ENCODE measurements at places on chromosomes 2 and 18.

- DNase-seq: no peak
Observed at GRCh38 chr2:26615336-26615859, 25.8 kb downstream of the CIB4 start.

- peak; percentile 91 for DNase-seq
Observed at GRCh38 chr2:96260387-96261260, 5.2 kb downstream of the TMEM127 start.

- peak; percentile 26 for DNase-seq
Observed at GRCh38 chr2:18435426-18436037, 124.9 kb downstream of the RDH14 start.

GRCh38 chr2:105875241-105875640 lies 130.5 kb downstream of the NCK2 start:
- no peak for DNase-seq

GRCh38 chr2:172986040-172986439 lies 89.6 kb upstream of the MAP3K20 start:
- DNase-seq: no peak

DNA sequence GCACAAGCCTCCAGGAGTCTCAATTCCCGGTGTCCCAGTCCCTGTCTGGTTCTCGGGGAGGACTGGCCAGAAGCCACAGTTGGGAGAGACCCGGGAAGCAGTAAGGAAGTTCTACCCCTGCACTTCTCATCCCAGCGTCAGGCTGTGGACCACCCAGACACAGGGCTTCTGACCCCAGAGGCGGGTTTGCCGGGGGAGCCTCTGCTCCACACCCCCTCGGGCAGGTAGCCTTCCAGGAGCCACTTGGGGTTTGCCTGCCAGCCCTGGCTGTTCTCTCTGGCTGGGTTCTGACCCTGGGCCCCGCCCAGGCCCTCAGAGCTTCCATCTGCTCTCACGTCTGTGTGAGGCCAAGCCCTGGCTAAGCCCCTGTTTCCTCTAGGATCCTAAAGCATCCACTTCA lies 94.4 kb upstream of the GPC1 start:
- DNase-seq: peak; percentile 84

DNA sequence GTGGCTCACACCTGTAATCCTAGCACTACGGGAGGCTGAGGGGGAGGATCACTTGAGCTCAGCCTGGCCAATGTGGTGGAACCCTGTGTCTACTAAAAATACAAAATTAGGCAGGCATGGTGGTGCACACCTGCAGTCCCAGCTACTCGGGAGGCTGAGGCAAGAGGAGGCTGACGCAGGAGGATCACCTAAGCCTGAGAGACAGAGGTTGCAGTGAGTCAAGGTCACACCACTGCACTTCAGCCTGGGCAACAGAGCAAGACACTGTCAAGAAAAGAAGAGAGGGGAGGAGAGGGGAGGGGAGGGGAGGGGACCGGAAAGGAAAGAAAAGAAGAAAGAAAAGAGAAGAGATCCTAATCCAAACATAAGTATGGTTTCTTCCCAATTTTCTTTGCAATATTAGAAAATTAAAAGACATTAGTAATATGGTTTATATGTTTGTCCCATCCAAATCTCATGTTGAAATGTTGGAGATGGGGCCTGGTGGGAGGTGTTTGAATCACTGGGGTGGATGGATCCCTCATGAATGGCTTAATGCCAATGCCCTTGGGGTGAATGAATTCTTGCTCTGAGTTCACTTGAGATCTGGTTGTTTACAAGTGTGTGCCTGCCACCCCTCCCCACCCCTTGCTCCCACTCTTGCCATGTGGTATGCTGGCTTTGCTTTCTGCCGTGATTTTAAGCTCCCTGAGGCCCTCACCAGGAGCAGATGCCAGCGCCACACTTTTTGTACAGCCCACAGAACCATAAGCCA lies 50.7 kb downstream of the TRIP12 start:
- no peak for DNase-seq

- no peak for DNase-seq
Observed at GRCh38 chr18:12791610-12792009, 88.8 kb downstream of the PSMG2 start.

GRCh38 chr2:107419191-107419590 lies 407.5 kb upstream of the RGPD4 start:
- DNase-seq: no peak

GRCh38 chr18:68447286-68447685 lies 267.6 kb downstream of the TMX3 start:
- no peak for DNase-seq

DNA sequence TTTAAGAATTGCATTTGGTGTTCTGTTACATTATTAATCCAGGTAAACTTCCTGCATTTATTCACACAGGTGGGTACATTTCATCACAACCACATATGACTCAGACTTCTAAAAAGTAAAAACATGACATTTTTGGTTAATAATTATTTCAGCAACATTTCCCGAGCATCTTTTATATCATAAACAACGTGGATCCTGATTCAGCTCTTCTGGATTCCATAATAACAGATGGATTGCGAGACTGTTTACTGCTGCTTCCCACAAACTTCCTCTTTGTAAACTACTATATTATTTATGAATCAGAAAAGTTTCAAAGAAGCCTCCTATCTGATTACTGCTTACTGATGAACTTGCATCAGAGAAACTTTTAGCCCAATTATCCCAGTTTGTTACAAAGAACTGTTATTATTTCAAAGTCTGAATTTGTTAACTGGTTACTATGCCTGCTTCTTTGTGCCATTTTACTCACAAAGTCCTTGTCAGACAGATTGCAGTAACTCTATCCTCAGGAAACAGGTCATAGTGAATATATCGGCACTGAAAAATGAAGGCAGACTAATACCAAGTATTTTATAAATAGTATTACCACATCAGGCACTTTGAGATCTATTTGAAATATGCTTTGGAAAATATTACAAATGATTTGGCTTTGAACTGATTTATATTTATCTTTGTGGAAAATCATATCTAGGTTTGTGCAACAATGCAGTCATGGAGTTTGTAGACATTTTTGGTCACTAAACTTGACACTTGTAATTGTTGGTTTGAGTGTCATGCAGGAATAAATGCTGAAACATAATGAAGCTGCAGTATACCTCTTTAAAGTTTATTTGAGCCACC lies 511.6 kb downstream of the PLCL1 start:
- DNase-seq: no peak

DNA sequence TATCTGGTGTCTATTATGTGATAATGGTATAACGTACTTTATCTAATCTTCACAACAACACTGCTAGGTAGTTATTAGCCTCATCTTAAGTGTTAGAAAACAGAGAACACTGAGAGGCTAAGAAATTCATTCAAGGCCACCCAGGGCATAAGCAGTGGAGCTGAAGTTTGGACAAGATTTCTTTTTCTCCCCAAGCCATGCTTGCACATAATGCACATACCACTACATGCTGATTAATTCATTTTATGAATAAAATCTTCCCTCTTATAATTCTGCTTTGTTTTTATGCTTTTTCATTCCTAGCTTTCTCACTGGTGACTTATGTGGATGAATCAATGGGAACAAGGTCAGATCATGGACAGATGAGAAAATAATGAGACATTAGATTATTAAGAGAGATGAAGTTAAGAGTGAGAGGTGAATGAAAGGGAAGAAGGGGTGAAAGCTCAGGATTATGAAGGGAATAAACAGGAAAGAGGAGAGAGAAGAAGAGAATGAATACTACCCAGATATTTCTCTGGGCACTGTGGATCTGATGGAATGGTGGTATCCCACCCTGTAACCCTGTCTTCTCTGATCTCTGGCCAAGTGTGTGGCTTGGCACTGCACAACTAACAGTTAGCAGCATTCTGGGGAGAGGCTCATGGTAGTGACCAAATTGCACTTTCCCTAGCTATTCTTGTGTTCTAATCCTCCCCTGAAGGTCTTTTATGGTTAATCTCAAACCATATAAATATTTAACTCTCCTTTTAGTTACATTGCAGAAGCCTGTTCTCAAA lies 17.7 kb upstream of the GALNT3 start:
- DNase-seq: no peak

- no peak for DNase-seq
Observed at GRCh38 chr18:70078106-70078505, 127.4 kb downstream of the RTTN start.

DNA sequence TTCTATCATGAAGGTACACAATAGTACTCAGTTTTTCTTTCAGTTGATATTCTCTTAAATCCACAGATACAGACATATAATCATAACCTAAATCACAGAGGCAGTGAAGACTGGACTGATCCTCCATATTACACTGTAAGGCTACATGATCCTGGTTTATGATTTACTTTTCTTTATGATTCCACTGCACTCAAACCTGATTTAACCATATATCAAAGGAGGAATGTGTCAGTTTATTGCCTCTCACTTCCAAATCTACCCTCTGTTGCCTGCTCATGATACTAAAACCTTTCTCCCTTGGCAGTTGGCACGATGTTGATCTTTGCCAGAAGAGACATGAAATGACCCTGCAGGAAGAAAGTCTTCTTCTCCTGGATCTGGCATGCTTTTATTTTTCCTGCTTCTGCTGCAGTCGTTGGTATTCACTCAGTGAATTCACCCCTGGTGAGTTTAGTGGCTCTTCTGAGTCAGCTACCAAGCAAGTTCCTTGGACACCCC lies 426.4 kb downstream of the MBD2 start:
- no peak for DNase-seq

DNA sequence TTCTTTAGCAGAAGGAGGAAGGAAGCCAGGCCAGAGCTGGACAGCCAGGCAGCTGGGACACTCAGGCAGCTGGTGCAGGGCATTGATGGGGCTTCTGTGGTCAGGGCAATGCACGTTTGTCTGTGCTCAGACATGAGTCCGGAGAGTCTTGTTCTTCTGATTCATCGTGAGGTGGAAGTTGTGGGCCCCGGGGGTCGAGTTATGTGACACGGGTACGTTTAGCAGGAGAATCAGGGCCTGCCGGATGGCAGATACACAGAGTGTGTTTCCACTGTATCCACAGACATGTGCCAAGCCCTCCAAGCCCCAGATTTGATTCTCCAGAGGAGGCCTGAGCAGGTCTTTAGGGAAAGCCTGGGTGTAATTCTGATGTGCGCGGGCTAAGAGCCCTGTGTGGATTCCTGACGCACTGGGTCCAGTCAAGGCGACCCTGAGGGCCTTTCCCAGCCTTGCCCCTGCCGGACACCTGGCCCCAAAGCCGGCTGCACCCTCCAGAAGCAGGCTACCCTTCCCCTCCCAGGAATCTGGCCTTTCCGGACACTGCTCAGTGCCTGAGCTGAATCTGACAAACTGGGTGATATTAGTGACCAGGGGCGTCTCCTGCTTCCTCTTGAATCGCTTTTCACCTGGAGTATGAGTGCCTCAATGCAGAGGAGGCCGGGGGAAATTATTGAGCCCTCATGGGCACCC lies 10.1 kb downstream of the ARHGEF4 start:
- no peak for DNase-seq

GRCh38 chr18:12656938-12657683 lies 796 bp downstream of the SPIRE1 start:
- DNase-seq: peak; percentile 46

GRCh38 chr2:172230889-172231401 lies 128.2 kb upstream of the DLX2 start:
- no peak for DNase-seq

DNA sequence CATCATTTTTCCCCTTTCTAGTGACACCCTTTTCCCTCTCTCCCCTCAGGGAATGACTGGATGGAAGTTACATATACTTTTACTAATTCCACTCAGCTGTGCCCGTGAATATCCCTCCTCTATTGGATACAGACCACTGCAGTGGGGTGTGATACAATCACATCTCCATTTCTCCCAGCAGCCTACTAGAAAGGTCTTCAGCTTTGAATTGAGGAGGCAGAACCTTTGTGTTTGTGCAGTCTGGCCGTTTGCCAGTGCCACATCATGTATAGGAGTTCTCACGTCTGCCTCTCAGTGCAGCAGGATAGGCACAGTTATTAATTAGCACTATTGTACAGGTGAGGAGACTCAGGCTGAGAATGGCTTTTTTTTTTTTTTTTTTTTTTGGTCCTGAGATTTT lies 16.4 kb downstream of the TNFRSF11A start:
- DNase-seq: no peak

GRCh38 chr18:69992776-69993175 lies 45.1 kb upstream of the CD226 start:
- DNase-seq: no peak

- DNase-seq: peak; percentile 87
Observed at GRCh38 chr2:85551698-85552678, 9.3 kb downstream of the GGCX start.

GRCh38 chr2:10039658-10040410 lies 3.5 kb upstream of the KLF11 start:
- DNase-seq: no peak

- no peak for DNase-seq
Observed at GRCh38 chr2:166270376-166270775, 105.4 kb downstream of the SCN9A start.

DNA sequence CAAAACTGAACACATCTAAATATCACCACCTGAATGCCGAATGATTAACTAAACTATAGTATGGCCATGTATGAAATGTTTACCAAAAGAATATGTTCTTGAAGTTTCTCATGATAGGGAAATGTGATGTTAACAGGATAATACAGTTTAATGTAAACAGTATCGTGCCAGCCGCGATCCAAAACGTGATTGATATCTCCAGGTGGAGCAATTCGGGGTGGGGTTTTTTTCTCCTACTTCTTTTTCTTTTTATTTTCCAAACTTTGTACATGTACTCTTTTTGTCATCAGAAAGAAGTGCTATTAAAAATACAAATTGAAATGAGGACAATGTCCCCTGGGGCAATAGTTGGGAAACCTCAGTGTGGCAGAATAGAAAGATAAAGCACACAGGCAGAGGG lies 4.0 kb upstream of the BIN1 start:
- no peak for DNase-seq

- DNase-seq: no peak
Observed at GRCh38 chr2:38066421-38067115, 9.4 kb downstream of the CYP1B1 start.

DNA sequence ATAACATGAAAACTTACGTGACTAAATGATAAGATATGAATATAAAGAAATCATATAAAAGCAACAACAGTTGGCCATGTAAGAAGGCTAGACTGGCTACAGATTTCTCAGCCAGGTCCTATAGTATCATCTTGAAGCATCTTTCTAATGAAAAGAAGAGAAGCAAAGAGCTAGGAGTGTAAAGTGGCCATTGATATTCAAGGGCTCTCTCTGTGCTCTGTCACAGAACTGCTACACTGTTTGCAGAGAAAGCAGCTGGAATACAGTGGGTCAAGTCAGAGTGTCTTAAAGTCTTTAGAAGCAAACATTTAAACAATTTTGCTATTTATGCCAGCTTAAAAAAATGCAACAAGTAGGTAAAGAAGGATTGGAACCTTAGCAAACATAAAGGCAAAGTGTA lies 118.8 kb downstream of the SCN9A start:
- DNase-seq: no peak

- DNase-seq: peak; percentile 7
Observed at GRCh38 chr18:79904357-79905147, 46.9 kb downstream of the SLC66A2 start.

DNA sequence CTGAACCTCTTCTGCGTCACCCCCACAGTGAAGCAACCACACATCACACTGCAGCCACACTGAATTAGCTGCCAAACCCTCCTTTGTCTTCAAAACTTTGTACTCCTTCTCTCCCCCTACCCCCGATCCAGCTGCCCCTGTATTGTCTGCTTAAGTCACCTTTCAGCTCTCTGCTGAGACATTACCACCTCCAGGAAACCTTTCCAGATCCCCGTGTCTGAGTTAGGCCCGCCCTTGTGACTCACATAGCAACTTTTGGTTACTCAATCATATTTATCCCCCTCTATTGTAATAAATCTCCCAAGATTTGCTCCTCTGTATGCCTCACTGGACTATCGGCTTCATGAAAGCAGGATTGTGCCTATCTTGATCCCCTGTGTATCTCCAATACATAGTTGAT lies 82.8 kb upstream of the CDCA7 start:
- DNase-seq: no peak
